ENCODE measurements at places on chromosomes 2 and 18.

DNA sequence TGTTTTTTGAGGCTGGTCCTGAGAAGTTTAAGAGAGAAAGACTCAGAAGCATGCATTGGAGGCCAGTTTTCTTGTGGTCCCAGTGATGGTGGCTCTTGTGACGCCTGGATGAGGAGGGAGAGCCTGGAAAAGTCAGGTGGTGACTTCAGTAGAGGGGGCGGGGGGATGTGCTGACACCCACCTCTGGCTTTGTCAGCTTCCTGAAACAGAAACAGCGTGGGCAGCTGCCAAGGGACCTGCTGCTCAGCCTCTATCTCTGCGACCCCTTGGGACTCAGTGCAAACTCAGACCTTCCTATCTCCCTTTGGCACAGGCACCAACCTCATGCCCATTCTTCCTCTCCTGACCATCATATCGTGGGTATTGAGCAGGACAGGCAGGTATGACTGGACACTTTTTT is 6.4 kb downstream of the TGFBRAP1 start:
- peak; percentile 52 for DNase-seq

- DNase-seq = no peak
Observed at GRCh38 chr2:148887350-148888002, 12.4 kb downstream of the KIF5C start.

GRCh38 chr18:9845256-9845655 is 40.5 kb upstream of the TXNDC2 start:
- DNase-seq = no peak

DNA sequence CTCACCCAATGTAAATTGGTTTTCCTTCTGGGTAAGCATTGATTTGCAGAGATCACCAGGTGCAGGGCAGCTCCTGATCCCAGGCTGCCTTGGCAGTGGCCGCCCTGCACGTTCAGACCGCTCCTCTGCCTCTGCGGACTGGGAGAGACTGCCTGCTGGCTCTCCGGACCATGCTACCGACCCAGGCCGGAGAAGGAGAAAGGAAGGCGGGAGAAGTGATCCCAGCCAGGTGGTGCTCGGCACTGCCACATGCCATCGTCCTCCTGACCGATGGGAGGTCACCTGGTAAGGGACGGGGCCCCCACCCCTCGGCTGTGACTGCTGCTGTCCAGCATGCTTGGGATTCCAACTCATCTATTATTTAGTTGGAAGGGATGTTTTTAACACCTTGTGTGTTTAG is 108.1 kb upstream of the POU3F3 start:
- DNase-seq = no peak

DNA sequence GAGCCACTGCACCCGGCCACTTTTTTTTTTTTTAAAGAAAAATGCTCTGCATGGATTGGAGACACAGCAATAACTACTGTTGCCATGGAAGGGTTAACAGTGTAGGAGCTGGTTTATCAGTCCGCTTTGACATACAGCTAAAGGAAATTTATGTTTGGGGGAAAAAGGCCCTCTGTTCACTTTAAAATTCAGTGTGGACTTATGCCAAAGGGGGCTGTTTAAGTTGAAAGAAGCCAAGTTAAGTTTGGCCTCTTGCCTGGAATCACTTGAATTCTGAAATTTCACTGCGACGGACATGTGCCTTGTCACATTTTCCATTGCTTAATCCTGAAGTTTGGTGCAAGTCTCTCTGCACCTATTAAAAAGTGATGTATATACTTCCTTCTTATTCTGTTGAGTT is 3.1 kb downstream of the KCNE4 start:
- DNase-seq = peak; percentile 4

- no peak for DNase-seq
Observed at GRCh38 chr2:211429256-211429920, 873.0 kb downstream of the CPS1 start.

- no peak for DNase-seq
Observed at GRCh38 chr18:9757827-9758621, 49.9 kb downstream of the RAB31 start.

DNA sequence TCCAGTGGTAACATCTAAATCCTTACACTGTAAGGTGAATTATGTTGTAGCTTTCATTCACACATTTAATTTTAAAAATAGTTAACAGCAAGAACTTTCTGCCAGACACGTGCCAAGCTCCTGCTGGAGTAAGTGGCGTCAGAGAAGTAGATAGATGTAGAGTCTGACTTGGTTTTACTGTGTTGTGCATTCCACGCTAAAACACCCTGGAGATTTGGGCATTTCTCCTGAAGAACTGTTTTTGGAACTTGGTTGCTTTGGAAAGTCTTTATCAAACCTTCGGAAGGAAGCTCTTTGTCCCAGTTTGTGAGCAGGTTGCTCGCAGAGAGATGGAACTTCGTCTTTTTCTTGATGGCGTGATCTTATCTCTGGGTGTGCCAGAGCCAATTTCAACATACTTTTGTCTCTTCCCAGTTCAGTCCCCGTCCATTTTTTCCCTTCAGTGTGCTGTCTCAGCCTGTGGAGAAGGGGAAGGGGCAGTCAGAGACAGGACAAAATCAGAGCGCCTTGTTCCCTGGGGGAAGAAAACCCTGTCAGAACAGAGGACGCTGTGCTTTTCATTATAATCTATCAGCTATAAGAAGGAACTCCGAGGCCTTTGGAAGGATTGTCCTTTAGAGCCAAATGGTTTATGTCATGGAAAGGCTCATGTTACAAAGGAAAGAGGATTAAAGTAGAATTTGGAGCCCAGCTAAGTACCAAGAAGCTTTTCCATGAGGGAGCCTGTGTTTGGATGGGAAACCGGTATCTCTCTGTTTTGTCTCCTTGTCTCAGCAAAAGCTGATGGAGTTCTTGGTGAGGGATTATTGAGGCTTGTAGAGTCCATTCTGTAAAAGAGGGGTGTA is 18.9 kb downstream of the GRHL1 start:
- DNase-seq = no peak
